Mesothelial cell of epicardium (in vitro differentiated cells): ENCODE measurements at places on chromosomes 11 and 22. TPM values are rescaled to one million over a fixed set of nuclear protein-coding genes. Genes with fewer than 3 reads are reported as not detected.
A peak's percentile ranks its signal among the peaks of the same experiment; 100 is the strongest.

- no peak overlapping the region for H3K4me3 ChIP-seq
- H3K27me3 ChIP-seq = peaks cover 11% of the 10 kb centered on the region
- no peaks in the 10 kb centered on the region for H3K36me3 ChIP-seq
These were observed 596.2 kb downstream of the BUD13 start for GRCh38 chr11:116176484-116177005.

- DNase-seq = no peak
- H3K4me3 ChIP-seq = peak overlapping the region; percentile 4
- peaks cover 31% of the 10 kb centered on the region for H3K4me1 ChIP-seq
- peak overlapping the region; percentile 71 for H3K27ac ChIP-seq
- no peaks in the 10 kb centered on the region for H3K36me3 ChIP-seq
These were observed 37.6 kb downstream of the RAB30 start for GRCh38 chr11:83033972-83034672.

GRCh38 chr11:28999620-29000019 is 891.4 kb downstream of the METTL15 start:
- H3K4me3 ChIP-seq = no peak overlapping the region
- H3K27ac ChIP-seq = peak overlapping the region; percentile 14
- H3K4me1 ChIP-seq = peaks cover 13% of the 10 kb centered on the region
- DNase-seq = no peak
- no peaks in the 10 kb centered on the region for H3K36me3 ChIP-seq

DNA sequence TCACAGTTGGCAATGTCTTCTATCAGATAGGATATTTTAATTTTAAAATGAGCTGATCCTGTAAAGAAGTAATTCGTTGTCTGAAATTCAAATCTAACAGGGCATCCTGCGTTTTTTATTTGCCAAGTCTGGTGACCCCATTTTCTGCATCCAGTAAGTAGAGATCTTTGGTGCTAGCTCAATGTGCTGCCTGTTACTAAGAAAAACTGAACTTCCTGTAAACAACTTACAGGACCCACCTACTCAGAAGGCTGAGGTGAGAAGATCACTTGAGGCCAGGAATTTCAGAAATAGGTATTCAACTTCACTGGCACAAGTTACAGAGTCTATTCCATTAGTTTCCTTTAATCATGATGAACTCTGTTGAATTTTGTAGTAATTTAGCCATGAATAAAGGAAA is 4.0 kb downstream of the ARL14EP start:
- H3K4me1 ChIP-seq = peaks cover 53% of the 10 kb centered on the region
- no peaks in the 10 kb centered on the region for H3K27me3 ChIP-seq
- H3K4me3 ChIP-seq = no peak overlapping the region
- peaks cover 8% of the 10 kb centered on the region for H3K36me3 ChIP-seq
- no peak for DNase-seq
- H3K27ac ChIP-seq = no peak overlapping the region

- DNase-seq = no peak
- no peak overlapping the region for H3K27ac ChIP-seq
- H3K27me3 ChIP-seq = peaks cover 5% of the 10 kb centered on the region
- no peak overlapping the region for H3K4me3 ChIP-seq
- no peaks in the 10 kb centered on the region for H3K36me3 ChIP-seq
These were observed 85.1 kb downstream of the KIRREL3 start for GRCh38 chr11:126915430-126915829.

- no peak overlapping the region for H3K27ac ChIP-seq
- DNase-seq = no peak
- no peak overlapping the region for H3K4me3 ChIP-seq
- H3K27me3 ChIP-seq = no peaks in the 10 kb centered on the region
- H3K36me3 ChIP-seq = no peaks in the 10 kb centered on the region
These were observed 8.8 kb downstream of the CD5 start for GRCh38 chr11:61111050-61111435.

- peaks cover 66% of the 10 kb centered on the region for H3K27me3 ChIP-seq
- H3K27ac ChIP-seq = peak overlapping the region; percentile 50
- peaks cover 22% of the 10 kb centered on the region for H3K4me1 ChIP-seq
- peak overlapping the region; percentile 73 for H3K4me3 ChIP-seq
These were observed 4.9 kb downstream of the IGF2 start for GRCh38 chr11:2134022-2135010.

DNA sequence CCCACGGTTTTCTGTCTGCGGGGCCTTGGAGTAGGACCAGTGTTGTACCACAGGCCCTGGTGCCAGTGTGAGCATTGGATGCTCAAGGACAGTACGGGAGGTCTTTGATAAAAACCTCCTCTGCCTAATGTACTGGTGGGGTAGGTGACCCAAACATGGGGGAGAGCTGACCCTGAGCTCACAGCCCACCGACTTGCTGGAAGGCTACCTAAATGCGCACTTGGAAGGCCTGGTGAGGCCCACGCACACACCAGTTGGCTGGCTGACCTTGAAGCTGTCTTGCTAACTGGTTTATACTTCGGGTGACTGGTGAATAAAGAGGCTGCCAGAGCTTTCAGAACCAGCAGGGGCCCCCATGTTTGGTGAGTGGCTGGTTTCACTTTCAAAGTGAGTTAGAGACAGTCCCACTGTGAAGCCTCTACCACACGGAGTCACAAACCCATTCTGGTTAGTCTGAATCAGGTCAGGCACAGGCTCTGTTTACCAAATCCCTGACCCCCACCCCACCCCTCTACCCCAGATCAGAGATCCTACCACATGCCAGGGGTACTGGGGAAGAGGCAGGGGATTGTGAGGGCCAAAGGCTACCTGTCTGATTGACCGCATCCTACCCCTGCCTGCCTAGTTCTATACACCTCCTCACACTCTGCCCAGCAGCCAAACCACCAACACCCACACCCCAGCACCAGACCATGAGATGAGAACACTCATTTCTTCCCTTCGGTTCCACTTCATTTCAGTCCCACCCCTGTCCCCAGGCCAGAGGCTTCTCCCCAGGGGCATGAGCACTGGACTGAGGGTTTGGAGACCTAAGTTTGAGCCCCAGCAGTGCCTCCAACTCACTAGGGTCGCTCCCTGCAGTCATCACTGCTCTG is 12.7 kb upstream of the IL2RB start:
- H3K4me3 ChIP-seq = no peak overlapping the region
- no peaks in the 10 kb centered on the region for H3K36me3 ChIP-seq
- peaks cover 3% of the 10 kb centered on the region for H3K4me1 ChIP-seq
- H3K27ac ChIP-seq = no peak overlapping the region
- no peak for DNase-seq

The OR10A4 gene
- not detected in 3 replicates for total RNA-seq

The PGA5 gene
- not detected in 3 replicates for total RNA-seq

The B4GALNT4 gene
- total RNA-seq = 294 to 314 TPM (median 300 TPM) in 3 replicates

The P4HA3 gene
- 1.4 to 1.7 TPM (median 1.6 TPM) in 3 replicates for total RNA-seq

DNA sequence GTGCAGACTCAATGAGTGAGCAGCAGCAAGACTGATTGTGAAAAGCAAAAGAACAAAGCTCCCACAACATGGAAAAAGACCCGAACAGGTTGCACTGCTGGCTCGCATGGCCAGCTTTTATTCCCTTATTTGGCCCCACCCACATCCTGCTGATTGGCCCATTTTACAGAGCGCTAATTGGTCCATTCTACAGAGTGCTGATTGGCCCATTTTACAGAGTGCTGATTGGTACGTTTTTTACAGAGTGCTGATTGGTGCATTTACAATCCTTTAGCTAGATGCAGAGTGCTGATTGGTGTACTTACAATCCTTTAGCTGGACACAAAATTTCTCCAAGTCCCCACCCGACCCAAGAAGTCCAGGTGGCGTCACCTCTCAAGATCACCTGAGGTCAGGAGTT is 15.3 kb upstream of the SLC25A1 start:
- no peaks in the 10 kb centered on the region for H3K27me3 ChIP-seq
- H3K4me1 ChIP-seq = no peaks in the 10 kb centered on the region
- H3K27ac ChIP-seq = no peak overlapping the region

The CAVIN3 gene
- total RNA-seq = 15.3 to 16.4 TPM (median 16.3 TPM) in 3 replicates

- H3K27me3 ChIP-seq = peaks cover 50% of the 10 kb centered on the region
- H3K27ac ChIP-seq = no peak overlapping the region
These were observed 343.7 kb downstream of the BRD1 start for GRCh38 chr22:49483946-49484345.

- H3K36me3 ChIP-seq = no peaks in the 10 kb centered on the region
- peak within 1 kb of the TSS; percentile 97 for H3K27ac ChIP-seq
- DNase-seq = peak; percentile 92
- peak within 1 kb of the TSS; percentile 98 for H3K4me3 ChIP-seq
- peaks cover 13% of the 10 kb centered on the region for H3K4me1 ChIP-seq
- H3K27me3 ChIP-seq = peaks cover 12% of the 10 kb centered on the region
These were observed at the start of gene UBE4A for GRCh38 chr11:118359295-118359958. TSS of gene UBE4A (plus strand) at chr11:118359600. CDS start at chr11:118365081, 5,481 bp downstream.

DNA sequence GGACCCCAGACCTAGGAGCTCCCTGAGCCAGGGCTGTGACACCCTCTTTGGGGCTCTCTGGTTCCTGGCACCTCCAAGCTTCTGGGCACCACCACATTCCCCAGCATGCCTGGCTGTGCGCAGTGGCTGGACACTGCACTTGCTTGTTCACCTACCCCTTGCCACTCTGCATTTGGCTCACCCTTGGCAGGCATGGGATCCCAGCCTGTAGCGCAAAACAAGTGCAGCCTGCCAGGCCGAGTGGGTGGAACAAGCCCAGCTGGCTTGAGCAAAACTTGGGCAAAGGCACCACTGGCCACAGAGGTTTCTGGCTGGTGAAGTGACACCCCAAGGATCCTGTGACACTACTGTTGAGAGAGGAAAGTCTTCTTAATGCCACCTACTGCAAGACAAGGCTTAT is 57.3 kb downstream of the CCDC34 start:
- no peak overlapping the region for H3K27ac ChIP-seq
- H3K4me1 ChIP-seq = peaks cover 17% of the 10 kb centered on the region
- no peak overlapping the region for H3K4me3 ChIP-seq
- no peaks in the 10 kb centered on the region for H3K36me3 ChIP-seq

DNA sequence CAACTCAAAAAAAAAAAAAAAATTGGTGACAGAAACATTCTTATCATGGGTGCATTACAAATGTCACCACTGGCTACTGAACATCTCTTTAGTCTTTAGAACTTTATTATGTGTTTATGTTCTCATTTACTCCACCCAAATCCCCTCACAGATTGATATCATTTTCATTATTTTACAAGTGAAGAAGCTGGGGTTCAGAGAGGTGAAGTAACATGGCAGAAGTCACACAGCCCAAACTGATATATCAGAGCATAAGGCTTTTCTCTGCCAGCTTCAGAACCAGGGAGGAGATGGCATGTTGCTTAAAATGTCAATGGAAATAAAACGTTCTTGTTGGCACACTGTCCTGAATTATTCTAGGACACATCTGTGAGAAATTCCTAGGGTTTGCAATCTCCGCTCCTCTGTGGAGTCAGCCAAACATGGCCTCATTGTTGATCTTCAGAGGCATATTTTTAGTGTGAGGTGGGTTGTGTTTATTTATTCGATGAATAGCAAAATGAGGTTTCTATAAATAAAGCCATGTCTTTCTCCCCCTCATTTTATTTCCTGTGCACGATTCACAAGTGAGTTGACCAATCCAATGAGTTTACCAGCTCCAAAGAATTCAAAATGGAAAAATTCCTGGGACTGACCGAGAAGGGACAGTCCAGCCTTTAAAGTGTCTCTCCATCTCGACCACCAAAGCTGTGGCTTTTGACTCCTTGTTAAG is 72.9 kb upstream of the ANO1 start:
- H3K4me1 ChIP-seq = no peaks in the 10 kb centered on the region
- no peak overlapping the region for H3K4me3 ChIP-seq
- H3K27me3 ChIP-seq = peaks cover 43% of the 10 kb centered on the region
- H3K36me3 ChIP-seq = no peaks in the 10 kb centered on the region
- no peak for DNase-seq
- no peak overlapping the region for H3K27ac ChIP-seq

The MAJIN gene
- not detected in 3 replicates for total RNA-seq

- H3K36me3 ChIP-seq = no peaks in the 10 kb centered on the region
- no peaks in the 10 kb centered on the region for H3K27me3 ChIP-seq
- DNase-seq = no peak
- no peak overlapping the region for H3K4me3 ChIP-seq
- peaks cover 36% of the 10 kb centered on the region for H3K4me1 ChIP-seq
These were observed 175.0 kb upstream of the NCAM1 start for GRCh38 chr11:112786196-112786595.

GRCh38 chr11:32500001-32500400 is 64.7 kb upstream of the WT1 start:
- DNase-seq = no peak
- H3K27me3 ChIP-seq = no peaks in the 10 kb centered on the region
- H3K4me3 ChIP-seq = no peak overlapping the region
- peaks cover 45% of the 10 kb centered on the region for H3K4me1 ChIP-seq
- H3K27ac ChIP-seq = peak overlapping the region; percentile 71

The NAV2 gene
- 63.1 to 69.8 TPM (median 67.7 TPM) in 3 replicates for total RNA-seq

DNA sequence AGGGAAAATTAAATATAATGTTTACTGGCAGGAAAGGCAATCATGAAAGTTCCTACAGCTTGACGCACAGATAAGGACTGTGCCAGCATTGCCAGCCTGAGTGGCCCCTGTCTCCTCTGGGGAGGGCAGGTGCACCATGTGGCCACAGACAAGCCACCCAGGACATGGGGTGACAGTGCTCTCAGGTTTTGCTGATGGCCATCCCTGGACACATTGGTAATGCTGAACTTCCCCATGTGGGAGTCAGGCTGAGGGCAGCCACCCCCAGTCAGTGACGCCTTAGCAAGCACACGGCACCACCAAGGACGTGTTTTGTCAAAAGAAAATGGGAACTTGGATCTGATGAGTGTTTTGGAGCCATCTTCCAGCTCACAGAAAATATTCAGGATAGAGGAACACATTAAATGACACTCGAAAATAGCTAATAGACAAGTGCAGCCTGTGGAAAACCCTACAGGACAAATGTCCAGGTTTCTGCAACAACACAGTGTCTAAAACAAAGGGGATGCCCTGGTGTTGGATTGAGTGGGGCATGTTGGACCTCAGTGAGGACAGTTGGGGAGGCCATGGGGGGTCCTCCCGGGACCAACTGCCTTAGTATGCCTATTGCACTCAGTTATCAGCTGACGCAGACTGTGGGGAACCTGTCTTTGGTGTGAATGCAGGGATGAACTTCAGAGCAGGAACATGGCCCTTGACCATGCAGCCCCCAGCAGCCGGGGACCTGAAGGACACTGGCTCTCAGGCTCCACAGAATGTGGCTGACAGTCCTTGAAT is 1450.5 kb downstream of the BRD1 start:
- H3K36me3 ChIP-seq = no peaks in the 10 kb centered on the region
- no peak for DNase-seq
- no peak overlapping the region for H3K4me3 ChIP-seq
- H3K4me1 ChIP-seq = no peaks in the 10 kb centered on the region
- peaks cover 50% of the 10 kb centered on the region for H3K27me3 ChIP-seq

- no peaks in the 10 kb centered on the region for H3K4me1 ChIP-seq
- H3K4me3 ChIP-seq = no peak overlapping the region
- H3K27ac ChIP-seq = no peak overlapping the region
- no peak for DNase-seq
- no peaks in the 10 kb centered on the region for H3K27me3 ChIP-seq
These were observed 124.1 kb downstream of the WNT7B start for GRCh38 chr22:45852826-45853225.

GRCh38 chr11:27473017-27473406 is 422 bp upstream of the LGR4 start:
- peaks cover 39% of the 10 kb centered on the region for H3K4me1 ChIP-seq
- H3K36me3 ChIP-seq = no peaks in the 10 kb centered on the region
- peaks cover 1% of the 10 kb centered on the region for H3K27me3 ChIP-seq
- DNase-seq = no peak
